ENCODE measurements at places on chromosomes 16 and 17.

DNA sequence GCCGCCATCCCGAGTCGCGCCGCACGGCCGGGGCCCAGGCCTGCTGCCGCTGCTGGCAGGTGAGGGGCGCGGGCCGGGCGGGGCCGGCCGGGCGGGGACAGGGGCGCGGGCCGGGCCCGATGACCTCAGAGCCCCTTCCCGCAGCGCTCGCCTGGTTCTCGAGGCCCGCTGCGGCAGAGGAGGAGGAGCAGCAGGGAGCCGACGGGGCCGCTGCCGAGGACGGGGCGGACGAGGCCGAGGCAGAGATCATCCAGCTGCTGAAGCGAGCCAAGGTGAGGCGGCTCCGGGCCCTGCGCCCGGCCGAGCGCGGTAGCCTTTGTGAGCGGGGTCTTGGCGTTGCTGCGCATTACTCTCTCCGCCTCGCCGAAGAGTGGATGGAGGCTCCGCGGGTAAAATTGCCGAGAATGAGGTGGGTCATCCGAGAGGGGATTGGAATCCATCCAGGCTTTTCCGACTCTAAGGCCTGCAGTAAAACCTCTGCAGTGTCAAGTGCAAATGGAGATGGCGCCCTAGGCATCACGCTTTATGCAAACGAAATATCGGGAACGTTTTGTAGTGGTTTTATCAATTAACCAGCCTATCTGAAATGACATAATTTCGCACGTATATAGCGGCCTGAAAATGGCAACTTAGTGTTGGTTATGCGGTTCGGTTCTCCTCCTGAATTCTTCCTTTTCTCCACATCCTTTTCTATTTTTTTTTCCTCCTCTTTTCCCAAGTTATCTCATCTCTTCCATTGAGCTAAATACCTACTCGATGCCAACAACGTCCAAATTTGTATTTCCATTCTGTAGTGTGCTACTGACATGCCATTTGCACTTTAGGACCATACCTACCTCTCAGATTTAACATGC is 577 bp downstream of the TTC19 start:
- DNase-seq = peak; percentile 44

- DNase-seq = no peak
Observed at GRCh38 chr16:4404967-4405696, 11.3 kb downstream of the CORO7 start.

DNA sequence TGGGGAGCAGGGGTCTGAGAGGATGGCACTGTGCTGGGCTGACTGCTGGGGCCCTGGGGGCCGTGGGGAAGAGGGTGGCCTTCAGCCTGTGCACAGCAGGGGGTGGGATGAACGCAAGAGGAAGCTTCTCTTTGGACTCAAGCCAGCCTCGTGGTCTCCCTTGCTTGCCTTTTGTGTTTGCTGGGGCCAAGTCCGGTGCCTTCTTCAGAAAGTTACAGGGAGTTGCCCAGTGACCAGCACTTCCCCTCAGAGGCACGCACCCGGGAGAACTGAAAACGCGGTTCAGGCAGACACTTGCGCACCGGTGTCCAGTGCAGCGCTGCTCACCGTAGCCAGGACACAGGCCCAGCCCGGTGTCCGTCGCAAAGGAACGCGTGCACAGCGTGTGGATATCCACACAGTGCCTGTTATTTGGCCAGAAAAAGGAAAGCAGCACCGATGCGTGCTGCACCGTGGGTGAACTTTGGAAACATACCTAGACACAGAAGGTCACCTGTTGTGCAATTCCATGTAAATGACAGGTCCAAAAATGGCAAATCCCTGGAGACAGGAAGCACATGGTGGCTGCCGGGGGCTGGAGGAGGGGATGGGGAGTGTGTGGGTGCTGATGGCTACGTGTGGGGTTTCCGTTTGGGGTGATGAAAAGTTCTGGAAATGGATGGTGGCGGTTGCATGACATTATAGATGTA is 29.4 kb upstream of the NUDT16L1 start:
- peak; percentile 98 for DNase-seq

DNA sequence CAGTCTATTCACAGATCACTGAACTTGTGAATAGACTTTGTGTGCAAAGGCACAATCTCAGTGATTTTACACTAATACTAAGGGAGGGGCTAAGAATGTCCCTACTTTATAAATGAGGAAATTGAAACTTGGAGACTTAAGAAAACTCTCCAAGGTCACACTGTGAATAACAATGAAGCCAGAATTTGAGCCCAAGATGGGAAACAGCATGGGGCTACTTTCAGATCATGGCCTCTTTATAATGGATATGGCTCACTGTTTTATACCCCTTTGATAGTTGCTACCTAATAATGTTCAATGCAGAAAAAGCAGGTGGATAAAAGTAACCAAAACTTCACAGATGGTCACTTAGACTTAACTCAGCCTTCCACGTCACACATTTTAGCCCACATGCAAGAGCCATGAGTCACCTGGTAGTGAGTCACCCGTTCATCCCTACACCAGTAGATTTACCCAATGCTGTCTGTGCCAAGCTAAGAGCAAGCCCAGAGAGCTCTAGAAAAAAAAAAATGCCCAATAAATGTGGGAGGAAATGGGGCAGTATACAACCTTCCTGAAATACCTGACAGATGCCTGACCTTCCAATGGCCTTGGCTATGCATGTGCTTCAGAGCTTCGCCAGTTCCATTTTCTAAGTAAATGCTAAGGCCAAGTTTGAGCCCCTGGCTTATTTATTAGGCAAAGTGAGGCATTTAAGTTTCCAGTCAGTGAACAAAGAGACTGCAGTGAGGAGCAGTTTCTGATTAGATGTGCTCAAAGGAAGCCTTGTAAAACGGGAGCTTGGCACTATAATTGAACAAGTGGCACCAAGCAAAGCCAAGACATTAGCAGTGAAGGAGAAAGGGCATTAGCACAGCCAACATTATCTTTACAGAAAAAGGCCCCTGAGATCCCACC is 219.7 kb downstream of the TMEM114 start:
- DNase-seq = no peak

- DNase-seq = no peak
Observed at GRCh38 chr17:40059729-40060475, 2.9 kb upstream of the THRA start.

GRCh38 chr17:53819956-53820355 is 2.8 kb upstream of the KIF2B start:
- no peak for DNase-seq

- DNase-seq = no peak
Observed at GRCh38 chr16:56593573-56594291, 4.4 kb downstream of the MT3 start.

DNA sequence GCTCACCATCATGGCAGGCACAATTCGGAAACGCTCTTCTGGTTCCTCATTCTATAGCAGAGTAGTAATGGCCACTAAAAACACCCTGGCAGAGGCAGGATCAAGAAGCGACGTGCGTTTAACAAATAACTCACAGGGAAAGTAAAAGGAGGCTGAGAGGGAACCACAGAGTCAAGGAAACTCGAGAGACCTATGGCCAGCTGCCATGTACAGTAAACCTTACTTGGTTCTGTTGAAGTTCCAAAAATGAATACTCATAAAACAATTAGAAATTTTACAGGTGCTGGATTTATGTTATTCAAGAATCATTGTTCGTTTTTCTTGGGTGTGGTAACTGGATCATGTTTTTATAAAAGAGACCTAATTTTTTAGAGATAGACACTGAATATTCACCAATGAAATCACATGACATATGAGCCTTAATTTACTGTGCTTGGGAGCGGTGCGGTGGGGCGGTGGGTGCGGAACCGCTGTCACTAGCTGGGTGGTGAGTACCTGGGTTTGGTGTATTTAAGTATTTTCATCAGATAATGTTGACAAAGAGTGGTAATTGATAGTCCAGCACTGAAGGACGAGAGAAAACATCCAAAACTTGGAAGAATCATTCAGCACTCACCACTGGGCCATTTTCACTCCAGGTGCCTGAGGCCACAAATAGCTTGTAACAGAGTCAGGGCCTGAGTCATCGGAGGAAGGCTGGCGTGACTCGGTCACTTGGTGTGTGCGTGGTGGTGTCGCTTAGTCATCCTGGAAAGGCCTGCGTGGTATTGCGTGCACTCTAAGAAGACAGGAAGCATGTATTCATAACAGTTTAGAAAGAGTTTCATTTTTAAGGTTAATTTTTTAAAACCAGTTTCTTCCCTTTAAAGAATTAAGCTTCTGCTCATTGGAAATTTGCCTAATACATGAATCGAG is 135.4 kb upstream of the CHMP6 start:
- peak; percentile 94 for DNase-seq

GRCh38 chr17:57584050-57584551 is 161.0 kb downstream of the CCDC182 start:
- DNase-seq = no peak

GRCh38 chr17:542943-543342 is 171.7 kb downstream of the VPS53 start:
- no peak for DNase-seq

DNA sequence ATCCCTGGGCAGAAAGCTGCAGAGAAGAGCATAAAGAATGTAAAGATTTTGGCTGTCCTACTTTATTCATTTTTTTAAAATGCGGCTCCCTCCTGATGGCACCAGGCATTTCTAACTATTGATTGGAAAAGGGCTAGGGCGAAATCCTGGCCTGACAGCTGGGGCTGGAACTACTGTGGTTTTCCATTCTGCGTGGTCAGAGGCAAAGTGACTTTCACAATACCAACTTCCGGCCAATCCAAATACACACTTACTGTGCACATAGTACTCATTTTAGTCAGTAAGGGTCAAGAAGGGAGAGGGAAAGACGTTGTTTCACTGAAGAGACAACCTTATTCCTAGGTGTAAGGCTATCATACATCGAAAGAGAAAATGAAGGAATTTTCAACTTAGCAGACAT is 113.8 kb upstream of the PMFBP1 start:
- DNase-seq = peak; percentile 32

GRCh38 chr17:69078864-69079263 is 18.1 kb upstream of the ABCA9 start:
- no peak for DNase-seq

- no peak for DNase-seq
Observed at GRCh38 chr16:78386557-78387324, 287.3 kb downstream of the WWOX start.

DNA sequence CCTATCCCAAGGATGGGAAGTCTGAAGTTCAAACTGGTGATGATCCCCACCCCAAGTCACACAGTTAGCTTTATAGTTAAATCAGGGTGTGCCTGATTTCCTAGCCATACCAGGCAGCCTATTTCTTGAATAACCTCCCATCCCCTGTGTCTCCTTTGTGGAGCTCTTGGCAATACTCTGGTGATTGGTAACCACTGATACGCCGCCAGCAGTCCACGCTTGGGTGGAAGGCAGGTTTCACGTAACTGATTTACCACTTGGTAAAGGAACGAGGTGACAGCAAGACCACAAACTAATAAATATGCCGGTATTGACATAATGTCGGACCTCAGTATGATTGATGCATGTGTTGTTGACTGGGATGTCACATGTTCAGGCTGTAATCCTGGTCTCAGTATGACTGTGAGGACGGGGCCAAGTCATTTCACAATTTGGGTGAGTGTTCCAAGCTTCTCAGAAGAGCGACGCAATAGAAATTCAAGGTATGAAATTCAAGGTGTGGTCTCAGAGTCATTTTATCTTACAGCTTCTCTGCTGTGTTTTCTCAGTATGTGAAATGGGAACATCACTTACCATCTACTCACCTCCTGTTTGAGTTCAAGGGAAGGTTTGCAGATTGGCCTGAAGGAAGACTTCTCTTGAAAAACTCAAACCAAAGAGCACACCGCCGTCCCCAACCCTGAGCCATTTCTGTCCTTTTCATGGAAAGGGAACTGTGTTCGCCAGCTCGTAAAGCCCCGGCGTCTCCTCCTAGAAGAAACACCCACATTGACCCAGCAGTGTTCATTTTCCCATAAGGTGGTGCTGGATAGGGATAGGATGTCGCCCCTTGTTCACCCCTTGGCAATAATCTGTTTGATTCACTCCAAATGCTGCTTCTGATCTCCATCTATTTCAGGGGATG is 678.9 kb downstream of the WWOX start:
- no peak for DNase-seq

DNA sequence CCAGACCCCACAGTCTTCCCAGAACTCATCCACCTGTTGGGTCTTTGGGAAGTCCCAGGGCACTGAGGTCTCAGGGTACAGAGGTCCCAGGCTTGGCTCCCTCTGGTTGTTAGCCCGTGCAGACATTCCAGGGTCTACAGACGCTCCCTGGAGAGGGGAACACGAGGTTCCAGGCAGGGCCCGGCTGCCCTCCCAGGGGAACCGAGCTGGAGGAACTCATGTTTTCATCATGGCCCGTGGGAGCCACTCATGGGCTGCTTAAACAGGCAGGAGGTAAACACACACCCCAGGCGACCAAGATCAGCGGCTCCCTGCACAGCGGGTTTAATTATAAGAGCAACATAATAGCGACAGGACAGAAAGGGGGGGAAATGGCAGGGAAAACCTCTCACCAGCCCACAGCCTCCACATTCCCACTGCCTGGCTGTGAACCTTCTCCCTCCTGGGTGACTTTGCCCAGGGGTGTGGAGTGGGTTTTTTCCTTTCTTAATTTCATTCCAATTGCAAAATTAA is 36.5 kb downstream of the TRARG1 start:
- no peak for DNase-seq

GRCh38 chr16:46803373-46803772 is 27.6 kb downstream of the C16orf87 start:
- DNase-seq = no peak

GRCh38 chr17:2393174-2393953 is 7.5 kb downstream of the MNT start:
- peak; percentile 91 for DNase-seq

DNA sequence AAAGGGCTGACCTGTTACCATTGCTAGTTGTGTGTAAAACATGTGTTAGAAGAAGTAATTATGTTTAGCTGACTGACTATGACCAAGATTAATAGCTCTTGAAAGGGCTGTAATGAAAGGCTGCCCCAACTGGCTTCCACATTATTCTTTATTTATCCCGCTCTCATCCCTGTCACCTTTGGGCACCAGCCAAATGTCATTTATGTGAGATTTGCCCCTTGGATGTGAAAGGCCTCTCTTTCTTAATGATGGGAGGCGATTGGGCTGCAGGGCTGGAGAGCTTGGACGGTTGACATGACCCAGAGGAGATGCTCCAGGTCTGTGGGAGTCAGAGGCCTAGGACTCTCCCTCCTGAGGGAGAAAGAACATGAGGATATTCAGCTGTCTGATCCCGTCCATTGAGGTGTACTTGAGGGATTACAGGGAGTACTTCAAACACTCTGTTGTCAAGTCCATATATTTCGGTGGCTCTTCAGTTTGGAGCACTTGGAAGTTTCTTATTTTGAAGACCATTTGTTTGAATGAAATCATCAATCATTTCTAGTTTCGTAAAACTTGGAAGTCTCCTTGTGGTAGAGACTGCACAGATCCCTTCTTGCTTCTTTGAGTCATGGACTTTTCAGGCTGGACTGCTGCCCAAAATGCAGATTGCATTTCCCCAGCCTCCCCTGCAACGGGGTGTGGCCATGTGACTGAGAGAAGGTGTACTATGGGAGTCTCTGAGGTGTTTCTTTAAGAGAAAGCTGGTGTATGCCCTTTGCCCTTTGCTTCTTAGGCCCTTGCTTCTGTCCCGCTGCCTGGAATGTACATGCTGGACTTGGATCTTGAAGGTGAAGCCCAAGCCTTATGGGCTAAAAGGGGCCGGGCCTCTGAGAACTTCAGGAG is 51.3 kb downstream of the FTO start:
- DNase-seq = no peak

GRCh38 chr16:35319536-35320192 is 1860.3 kb downstream of the TP53TG3F start:
- no peak for DNase-seq

Measured in suppressor macrophage (primary cell).